ENCODE measurements at places on chromosomes 2 and 18.

- DNase-seq = no peak
These were observed 277.3 kb upstream of the FN1 start for GRCh38 chr2:215712871-215713790.

DNA sequence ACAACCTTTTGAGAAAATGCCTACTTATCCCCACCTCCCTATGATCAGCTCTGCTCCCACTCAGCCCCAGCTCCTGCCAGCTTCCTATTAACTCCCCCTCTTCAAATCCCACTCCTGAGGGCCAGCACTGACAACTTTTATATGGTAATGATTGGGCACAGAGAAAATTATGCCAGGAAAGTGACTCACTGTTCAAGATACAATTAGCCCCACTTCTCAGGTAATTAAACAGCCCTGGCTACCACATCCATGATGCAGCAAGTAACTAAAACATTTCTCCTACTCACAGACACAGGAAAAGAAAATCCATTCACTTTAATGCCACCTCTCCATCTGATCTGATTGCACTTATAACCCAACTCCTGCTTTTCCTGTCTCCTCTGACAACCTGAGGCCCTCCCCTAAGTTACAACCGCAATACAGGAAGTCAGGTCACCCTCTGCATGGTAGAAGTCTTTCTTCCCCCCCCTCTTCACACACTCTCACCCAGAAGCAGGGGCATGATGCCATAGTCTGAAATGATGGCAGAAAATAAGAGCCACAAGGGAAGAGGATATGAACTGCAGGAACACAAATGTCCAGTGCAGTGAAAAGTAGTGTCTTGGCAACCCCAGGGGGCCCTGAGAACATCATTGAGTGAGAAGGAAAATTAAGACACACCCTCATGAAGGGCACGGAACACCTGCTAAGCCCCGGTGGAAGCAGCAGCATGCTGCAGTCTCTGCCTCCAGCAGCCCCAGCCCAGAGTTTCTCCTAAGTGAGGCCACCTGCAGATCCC is 54.4 kb downstream of the STK39 start:
- DNase-seq = peak; percentile 36

GRCh38 chr2:15507061-15507460 is 54.1 kb downstream of the NBAS start:
- no peak for DNase-seq

GRCh38 chr2:182240862-182241371 is 185.9 kb downstream of the PDE1A start:
- DNase-seq = peak; percentile 3

- DNase-seq = no peak
These were observed 15.5 kb upstream of the NFU1 start for GRCh38 chr2:69452687-69453086.

DNA sequence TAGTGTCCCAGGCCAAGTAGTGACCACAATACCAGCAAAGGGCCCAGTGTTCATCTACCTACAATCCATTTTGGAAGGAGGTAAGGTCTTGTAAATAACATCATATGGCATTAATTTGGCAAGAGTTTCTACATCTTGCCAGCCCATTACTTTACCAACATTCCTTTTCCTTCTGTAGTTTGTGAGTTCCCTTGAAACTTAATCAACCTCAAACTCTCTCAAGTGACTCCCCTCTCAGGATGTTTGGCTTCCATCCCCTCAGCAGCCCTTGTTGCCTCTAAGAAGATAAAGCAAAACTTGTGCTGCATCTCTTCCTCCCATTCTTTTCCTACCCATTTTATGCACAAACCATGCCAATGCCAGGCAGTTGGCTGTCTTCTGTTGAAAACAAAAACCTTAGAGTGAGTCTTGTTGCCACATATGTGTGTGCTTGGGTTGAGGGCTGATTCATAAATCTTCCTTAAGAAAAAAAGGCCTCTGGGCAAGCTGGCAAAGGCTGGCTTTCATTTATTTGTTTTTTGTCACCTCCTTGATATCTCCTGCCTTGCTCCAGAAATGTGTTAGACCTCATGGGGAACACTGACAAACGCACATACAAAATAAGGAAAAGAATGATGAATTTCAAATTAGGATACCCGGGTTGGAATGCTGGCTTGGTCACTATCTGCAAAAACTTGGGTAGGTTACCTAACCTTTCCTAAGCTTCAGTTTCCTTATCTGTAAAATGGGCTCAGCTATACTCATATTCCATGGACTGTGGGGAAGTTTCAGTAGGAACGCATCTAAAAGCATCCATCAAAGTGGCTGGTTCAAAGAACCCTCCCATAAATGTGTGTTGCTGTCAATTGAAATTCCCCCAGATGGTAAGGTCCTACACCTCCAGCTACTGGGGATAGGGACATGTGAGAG is 29.4 kb upstream of the ST3GAL5 start:
- no peak for DNase-seq

DNA sequence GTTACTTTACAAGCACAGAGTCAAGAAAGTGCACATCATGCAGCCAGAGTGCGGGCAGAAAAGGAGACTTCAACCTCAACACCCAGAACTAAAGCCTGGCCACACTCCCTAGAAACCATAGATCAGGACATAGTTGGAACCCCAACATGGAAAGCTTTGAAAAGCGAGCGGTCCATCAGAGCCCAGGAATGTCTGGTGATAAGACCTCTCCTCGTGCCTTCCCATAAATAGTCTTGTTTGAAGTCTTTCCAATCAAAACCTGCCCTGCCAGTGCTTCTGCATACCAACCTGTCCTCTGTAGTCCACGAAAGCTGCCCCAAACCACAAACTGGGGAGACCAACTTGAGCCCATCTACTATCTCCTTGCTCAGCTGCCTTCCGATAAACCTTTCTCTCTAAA is 55.5 kb downstream of the NEURL3 start:
- DNase-seq = no peak

GRCh38 chr18:61931654-61932379 is 39.0 kb upstream of the RNF152 start:
- DNase-seq = no peak

DNA sequence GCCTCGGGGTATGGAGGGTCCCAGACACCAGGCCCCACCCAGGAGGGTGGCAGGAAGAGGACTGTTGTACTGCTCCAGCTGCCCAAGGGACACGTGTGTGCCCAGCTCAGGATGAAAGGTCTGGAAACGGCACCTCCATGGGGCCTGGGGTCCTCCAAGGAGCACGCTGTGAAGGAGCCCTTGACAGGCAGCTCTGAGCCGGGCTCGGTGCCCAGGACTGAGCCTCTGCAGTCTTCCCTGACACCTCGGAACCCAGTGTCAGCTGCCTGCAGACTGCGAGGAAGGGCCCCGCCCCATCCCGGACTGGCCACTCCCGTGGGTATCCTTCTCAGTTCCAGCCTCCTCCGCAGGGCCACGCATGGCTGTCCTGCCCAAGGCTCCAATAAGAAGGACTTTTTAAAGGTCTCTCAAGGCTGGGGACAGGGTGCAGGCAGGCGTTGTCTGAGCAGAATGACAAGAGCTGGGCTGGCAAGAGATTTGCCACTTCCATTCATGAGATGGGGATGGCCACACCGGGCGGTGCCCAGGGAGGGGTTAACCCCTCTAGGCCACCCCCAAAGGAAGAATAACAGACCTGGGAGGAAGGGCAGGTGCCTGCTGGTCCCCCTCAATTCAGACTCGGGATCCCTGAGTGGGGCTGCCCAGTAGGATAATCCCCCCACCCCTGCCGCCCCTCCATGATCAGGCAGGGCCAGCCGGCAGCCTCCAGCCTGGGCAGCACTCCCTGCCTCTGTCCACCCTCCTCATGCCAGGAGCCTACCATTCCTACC is 8.9 kb downstream of the ECEL1 start:
- no peak for DNase-seq

GRCh38 chr2:10309286-10309685 is 6.6 kb downstream of the HPCAL1 start:
- no peak for DNase-seq

- DNase-seq = peak; percentile 48
These were observed 659 bp downstream of the CHMP1B start for GRCh38 chr18:11851806-11852337.

- DNase-seq = no peak
These were observed 16.2 kb downstream of the HNMT start for GRCh38 chr2:137980459-137980858.

DNA sequence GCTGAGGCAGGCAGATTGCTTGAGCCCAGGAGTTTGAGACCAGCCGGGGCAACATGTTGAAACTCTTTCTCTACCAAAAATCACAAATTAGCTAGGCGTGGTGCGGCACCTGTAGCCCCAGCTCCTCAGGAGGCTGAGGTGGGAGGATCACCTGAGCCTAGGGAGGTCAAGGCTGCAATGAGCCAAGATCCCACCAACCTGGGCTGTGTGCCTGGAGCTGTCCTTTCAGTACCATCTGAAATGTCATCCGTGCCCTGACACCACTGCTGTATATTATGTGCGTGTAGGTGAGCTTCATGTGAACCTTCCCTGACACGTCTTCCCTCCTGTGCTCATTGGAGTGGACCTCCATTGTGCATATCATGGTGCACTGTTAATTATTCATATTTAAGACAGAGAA is 84.8 kb upstream of the HNRNPA3 start:
- no peak for DNase-seq
